Muscle of back (tissue), 13 donors: ENCODE measurements at places on chromosomes 3 and 15.
A peak's percentile ranks its signal among the peaks of the same experiment; 100 is the strongest.

- DNase-seq, result peak; percentile 16
These were observed 543.4 kb downstream of the GBE1 start for GRCh38 chr3:81218023-81218422.

- DNase-seq, result no peak
These were observed 77.0 kb upstream of the LARS2 start for GRCh38 chr3:45311327-45311726.

- no peak for DNase-seq
These were observed 21.9 kb downstream of the DAPK2 start for GRCh38 chr15:64024172-64025050.

GRCh38 chr3:89256882-89257281, 149.5 kb downstream of the EPHA3 start:
- no peak for DNase-seq

- DNase-seq, result no peak
These were observed 13.0 kb upstream of the PARP6 start for GRCh38 chr15:72285402-72285801.

- no peak for DNase-seq
These were observed 73.1 kb downstream of the OXSM start for GRCh38 chr3:25863011-25863415.

DNA sequence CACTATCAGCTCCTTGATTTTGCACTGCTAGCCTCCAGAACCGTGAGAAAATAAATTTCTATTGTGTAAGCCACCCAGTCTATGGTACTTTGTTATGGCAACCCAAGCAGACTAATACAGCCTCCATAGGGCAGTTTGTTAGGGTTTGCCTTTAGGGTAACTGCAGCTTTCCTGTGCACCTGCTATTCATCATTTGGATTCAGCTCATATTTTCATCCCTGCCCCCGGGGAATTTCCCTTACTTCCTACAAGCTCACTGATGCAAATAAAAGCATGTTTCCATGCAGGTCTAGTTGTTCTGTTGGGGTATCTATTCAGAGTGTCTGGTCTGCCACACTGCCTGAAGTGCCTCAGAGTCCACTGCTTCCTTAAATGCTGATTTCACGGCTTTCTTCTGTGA, 48.6 kb upstream of the ATOSA start:
- no peak for DNase-seq

- no peak for DNase-seq
These were observed 135.6 kb downstream of the TJP1 start for GRCh38 chr15:29686445-29687203.

DNA sequence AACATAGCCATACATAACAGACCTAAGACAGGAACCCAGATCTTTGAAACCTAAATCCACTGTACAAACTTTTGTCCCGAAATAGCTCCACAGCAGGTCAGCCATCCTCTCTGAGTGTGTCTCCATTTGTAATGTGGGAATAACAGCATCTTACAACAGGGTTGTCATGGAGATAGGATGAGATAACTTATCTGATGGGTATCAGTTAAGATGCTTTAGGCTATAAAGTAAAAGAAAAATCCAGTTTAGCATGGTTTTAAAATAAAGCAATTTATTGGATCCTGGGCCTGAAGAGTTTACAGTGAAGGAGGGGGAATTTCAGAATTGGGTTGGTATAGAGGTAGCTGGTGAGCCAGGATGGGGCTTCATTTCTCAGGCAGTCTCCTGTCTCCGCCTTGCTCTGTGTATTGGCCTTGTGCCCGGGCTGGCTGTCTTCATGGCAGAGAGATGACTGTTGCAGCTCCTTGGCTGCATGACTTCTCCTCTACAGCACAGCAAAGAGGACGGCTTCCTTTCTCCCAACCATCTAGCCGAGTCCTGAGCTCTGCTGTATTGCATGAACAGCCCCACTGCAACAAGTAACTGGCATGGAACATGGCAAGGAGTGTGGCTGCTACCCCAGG, 131.9 kb upstream of the PROK2 start:
- peak; percentile 11 for DNase-seq

DNA sequence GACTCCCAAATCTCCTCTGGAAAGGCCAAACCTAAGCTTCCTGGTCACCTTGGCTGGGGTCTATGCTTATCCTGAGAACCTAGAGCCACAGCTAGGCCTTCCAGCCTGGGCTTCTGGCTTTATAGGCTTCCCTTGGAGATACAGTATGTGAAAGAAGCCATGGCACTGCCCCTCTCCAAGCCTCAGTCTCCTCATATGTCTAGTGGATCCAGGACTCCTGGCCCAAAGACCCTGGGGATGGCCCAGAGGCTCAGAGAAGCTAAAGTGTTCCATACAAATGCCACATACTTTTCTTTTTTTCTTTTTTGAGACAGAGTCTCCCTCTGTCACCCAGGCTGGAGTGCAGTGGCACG, 8.6 kb downstream of the ACAA1 start:
- DNase-seq, result no peak

DNA sequence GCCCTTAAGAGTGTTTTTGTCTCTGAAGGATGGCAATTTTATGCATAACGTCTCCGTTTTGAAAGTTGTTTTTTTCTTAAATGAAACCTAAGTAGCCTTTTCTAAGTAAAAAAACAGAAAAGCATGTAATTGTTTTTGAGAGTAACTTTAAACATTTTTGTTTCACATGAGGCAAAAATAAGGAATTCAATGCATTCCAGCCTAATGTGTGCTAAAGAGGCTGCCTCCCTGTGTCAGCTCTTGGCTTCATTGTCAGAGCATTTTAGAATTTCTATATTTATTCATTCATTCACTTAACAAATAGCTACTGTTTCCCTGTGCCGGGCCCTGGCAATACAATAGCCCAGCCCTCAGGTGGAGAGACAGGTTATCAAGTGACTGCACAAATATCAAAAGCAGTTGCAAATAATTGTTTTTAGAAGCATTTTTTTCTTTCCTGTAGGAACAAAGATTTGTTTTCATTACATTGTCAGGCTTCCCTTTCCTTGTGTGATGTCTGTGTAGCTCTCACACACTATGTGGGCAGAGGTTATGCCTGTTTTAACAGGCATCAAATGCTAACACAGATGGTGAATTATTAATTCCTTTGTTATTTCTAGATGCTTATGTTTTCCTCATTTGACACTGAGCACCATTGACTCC, 81.9 kb downstream of the CCK start:
- DNase-seq, result no peak

DNA sequence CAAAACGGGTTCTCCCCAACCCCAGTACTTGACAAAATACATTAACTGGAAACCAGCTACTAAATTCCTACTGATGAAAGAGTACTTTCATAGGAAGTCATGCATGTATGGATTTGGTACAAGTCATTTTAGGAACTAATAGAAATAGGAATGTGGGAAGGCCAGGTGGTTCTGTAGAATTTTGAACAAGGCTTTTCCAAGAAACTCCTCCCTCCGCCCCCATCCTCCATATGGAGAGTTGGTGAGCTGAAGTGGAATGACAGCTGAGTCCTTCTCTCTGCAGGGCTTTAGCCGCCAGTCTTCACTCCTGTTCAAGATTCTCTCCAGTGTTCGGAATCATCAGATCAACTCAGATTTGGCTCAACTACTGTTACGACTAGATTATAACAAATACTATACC, 33.2 kb downstream of the TUBGCP4 start:
- DNase-seq, result no peak

DNA sequence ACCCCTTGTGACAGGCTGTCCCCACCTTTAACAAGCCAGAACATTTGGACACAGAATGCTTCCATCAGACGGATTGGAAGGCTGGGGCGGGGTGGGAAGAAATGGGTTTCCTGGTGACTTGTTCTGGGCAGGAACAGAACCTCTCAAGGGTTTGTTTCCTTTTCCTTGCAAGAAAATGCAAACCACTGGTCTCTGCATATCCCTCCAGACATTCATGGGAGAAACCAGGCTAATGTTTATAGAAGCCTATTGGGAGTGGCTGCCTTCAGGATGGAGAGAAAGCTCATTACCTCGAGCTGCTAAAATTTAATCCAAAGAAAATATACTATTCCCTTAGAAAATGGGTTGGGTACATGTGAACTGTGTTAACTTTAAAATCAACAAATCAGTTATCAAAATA, 21.9 kb downstream of the MINAR1 start:
- DNase-seq, result no peak

DNA sequence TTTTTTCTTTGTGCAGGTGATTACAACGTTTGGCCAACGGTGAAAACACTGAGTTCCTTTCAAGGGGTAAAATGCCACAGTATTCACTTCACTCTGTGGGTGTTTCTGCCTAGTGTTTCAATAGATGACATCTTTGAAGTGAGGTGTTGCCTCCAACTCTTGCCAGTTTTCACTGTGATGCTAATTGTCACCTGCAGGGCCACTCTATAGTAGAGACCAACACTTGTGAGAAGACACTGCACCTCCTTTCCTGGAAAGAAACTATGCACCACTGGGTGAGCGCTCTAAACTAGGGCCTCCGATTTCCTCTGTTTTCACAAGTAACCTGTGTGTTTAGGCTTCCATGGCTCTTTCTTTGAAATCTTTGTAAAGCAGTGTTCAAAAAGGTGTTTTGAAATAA, 98.3 kb downstream of the THRB start:
- no peak for DNase-seq

DNA sequence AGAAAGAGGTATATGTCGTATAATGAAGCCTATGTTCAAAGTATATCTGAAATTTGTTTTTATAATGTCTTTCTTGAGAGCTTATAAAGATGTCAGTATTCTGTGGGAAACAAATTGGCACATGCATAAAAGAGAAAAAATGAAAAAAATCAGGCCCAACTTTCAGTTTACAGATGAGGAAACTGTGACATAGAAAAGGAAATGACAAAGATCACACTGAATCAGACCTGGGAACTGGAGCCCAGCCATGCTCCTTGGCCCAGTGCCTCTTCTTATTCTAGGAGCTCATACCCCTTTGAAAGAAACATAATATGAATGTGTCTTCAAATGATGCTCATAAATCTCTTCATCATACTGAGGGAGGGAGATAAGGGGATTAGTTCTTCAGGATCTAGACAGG, 48.4 kb downstream of the TMEM44 start:
- no peak for DNase-seq

- DNase-seq, result peak; percentile 41
These were observed 93.2 kb upstream of the MBNL1 start for GRCh38 chr3:152175528-152175889.

DNA sequence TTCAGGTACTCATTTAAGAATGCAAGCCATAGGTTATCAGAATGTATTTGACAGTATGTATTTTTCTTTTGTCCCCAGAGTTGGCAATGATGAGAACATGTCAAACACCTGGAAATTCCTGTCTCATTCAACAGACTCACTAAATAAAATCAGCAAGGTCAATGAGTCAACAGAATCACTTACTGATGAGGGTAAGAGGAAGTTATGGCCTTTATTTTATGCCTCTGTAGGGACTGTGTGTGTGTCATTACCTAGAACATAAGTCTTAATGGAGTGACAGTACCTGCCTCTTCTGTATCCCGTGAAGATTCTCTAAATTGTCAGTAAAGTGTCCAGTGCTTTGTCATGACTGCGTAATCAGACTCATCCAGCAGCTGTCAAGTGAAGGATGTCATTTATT, 77.5 kb downstream of the KLHL25 start:
- no peak for DNase-seq

DNA sequence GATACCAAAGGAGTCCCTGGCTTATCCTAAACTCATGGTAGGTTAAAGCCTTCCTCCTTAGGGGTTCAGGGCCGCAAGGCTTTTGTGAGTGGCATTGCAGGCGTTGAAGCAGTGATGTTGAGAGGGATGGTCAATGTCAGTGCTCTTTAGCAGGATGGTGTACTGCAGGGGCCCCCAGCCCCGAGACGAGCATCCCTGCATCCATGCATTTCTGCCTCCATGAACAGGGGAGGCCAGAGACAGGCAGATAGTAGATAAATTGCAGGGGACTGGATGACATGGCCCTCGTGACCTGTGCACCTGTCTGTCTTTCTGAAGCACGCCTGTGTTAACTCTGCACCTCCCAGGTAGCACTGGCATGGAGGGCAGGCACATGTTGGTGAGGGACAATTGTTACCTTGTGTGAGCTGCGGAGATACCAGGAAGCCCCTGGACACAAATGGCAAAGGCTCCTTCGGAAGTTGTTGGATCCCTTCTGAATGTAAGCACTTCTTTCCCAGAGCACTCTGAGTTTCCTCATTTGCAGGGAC, 133.5 kb downstream of the SNRPN start:
- DNase-seq, result no peak

DNA sequence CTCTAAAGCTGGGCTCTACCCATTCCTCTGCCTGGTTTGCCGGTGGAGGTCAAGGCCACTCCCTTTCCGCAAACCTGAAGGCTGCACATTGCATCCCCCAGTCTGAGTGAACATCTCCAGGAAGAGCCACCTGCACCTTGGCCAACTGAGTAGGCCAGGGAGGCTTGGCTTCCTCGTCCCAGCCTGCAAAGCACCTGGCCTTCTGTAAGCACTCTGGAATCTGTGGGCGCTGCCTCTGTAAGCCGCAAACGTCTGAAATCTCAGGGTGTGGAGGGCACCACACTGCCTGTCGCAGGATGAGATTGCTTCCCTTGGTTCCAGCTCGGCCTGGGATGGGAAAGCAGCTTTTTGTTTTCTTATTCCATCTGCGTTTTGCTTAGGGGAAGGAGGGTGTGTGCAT, 81.3 kb downstream of the SEC22A start:
- no peak for DNase-seq

GRCh38 chr3:66110840-66111239, 72.1 kb upstream of the MAGI1 start:
- peak; percentile 15 for DNase-seq

DNA sequence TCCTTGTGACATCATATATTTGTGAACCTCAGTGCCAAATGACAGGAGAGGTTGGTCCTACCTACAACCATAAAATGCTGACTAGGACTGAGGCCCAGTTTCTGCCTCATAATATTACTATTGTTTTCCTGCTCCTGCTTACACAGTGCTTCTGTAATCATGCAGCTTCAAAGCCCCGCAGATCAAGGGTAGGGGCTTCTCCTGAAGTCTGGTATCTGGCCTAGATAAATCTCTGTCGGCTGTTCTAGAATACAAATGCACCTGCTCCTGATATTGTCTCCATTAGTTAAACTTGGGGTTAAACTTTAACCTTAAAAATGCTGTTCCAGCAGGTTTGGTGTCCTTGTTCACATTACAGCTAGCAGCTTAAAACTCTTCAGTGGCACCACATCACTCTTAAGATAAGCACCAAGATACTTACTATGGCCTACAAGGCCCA, 552.4 kb downstream of the TUSC7 start:
- no peak for DNase-seq

DNA sequence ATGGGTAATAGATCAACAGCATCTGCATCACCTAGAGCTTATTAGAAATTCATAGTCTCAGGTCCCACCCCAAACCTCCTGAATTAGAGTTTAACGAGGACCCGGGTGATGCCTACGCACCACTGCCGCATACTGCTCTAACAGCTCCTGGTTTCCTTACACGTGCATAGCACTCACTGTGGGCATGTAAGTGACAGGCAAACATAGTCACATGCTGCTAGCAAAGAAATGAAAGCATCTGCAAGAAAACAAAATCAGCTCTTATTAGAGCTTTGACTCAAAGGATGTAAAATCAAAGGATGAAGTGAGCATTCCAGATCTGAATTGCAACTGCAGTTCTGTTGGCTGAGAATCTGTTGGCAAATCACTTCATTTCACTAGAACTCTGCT, 19.1 kb upstream of the RIOX2 start:
- DNase-seq, result no peak

- no peak for DNase-seq
These were observed 410.9 kb upstream of the PROK2 start for GRCh38 chr3:72195895-72196294.

GRCh38 chr3:16200411-16200810, 25.9 kb downstream of the GALNT15 start:
- DNase-seq, result no peak

GRCh38 chr3:66367979-66368378, 132.8 kb downstream of the LRIG1 start:
- no peak for DNase-seq

GRCh38 chr15:81752974-81753373, 292.8 kb downstream of the MEX3B start:
- peak; percentile 69 for DNase-seq
